ENCODE measurements at places on chromosomes 12 and 14.

- no peak for DNase-seq
Observed at GRCh38 chr14:103923863-103924262, 4.4 kb upstream of the TDRD9 start.

DNA sequence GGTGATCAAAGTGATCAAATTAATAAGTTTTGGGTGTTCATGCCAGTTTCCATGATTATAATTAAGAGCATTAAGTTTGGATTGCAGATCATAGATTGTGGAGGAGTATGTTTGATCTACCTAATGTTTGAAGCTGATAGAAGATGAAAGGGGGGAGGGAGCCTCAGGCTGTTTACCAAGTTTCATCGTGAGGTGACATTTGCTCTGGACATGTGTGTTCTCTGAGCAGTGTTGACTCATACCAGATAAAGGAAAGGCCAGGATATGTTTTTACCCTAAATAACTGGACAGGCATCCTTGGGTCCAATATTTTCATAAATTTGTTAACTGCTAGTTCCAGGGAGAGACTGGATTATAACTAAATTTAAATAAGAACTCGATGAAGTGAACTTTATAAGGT, 3.5 kb upstream of the SEL1L start:
- no peak for DNase-seq

GRCh38 chr14:61435563-61436337, 114.4 kb downstream of the PRKCH start:
- DNase-seq, result no peak

DNA sequence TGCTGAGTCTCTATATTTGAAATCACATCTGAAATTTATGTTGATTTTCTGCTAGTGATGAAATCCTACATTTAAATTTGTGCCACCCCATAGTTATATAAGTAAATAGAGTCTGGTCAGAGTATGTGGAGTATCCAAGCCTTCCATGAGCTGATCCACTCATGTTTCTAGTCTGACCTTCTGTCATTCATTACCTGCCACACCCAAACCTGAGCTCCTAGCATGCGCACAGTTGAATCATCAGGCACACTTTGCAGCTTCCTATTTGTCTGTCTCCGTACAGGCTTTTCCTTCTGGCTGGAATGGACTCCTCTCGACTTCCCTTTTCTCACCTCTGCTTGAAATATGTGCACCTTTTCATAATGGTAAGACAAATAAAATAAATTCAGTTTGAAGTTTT, 45.3 kb upstream of the LRIG3 start:
- DNase-seq, result no peak

GRCh38 chr12:131104463-131105350, 151.0 kb downstream of the ADGRD1 start:
- DNase-seq, result peak; percentile 35

- DNase-seq, result peak; percentile 14
Observed at GRCh38 chr14:88518592-88519512, 36.0 kb downstream of the PTPN21 start.

DNA sequence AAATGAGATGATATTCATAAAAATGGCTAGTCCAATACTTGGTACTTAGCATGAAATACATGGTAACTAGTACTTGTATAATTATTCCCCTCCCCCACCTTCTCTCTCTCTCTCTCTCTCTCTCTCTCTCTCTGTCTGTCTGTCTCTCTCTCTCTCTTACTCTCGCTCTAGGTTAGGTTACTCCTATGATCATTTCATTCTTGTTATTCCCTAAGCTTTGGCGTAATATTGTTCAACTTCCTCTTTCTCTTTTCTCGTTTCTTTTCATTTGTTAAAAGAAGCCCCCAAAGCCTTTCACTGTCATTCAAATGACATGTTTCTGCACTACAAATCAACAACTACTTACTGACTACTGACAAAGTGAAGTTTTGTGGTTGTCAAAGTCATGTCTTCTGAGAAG, 89.8 kb downstream of the GRIP1 start:
- no peak for DNase-seq

- no peak for DNase-seq
Observed at GRCh38 chr12:24931666-24932405, 17.1 kb downstream of the BCAT1 start.

DNA sequence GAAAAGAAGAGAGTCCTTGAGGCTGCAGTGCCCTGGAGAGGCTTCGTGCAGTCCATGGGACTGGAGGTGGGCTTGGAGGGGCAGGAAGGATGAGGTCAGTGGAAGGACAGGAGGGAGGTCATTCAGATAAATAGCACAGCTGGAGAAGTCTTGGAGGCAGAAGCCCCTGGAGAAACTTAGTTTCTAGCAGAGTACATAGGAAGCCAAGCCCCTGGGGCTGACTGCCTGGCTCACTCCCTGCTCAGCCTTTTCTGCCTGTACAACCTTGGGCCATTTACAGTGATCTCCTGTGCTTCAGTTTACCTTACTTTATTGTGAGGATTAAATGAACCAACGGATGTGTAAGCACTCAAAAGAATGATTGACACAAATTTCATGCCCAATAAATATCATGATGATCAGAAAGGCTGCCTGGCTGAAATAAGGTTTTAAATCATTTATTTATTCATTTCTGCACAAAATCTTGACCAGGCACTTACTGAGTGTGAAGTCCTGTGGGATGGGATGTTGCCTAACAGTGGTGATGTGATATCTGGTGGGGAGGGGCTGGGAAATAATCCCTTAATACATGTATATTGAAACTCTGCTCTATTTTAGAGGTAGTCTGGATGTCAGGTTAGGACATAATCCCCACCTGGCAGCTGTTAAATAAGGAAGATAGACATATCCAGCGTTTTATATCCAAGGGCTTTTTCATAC, 54.3 kb downstream of the PLEKHG7 start:
- no peak for DNase-seq

DNA sequence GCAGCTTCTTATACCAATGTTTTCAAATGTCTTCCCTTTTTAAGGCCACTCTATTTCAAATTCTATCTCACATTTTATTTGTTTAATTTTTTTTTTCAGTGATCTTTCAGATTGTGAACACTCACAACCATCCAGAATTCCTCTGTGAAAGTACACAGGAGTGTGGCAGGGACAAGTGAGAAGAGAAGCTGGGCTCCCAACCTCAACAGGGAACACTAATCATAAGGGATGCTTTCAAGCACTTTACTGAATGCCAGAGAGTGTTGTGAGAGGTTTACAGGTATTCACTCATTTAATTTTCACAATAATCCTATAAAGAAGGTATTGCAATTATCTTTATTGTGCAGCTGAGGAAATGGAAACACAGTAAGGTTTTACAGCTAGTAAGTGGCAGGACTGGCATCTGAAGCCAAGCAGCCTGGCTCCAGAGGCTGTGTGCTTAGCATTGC, 60.1 kb upstream of the PYGL start:
- no peak for DNase-seq

- no peak for DNase-seq
Observed at GRCh38 chr12:132450418-132451171, 39.4 kb upstream of the FBRSL1 start.

DNA sequence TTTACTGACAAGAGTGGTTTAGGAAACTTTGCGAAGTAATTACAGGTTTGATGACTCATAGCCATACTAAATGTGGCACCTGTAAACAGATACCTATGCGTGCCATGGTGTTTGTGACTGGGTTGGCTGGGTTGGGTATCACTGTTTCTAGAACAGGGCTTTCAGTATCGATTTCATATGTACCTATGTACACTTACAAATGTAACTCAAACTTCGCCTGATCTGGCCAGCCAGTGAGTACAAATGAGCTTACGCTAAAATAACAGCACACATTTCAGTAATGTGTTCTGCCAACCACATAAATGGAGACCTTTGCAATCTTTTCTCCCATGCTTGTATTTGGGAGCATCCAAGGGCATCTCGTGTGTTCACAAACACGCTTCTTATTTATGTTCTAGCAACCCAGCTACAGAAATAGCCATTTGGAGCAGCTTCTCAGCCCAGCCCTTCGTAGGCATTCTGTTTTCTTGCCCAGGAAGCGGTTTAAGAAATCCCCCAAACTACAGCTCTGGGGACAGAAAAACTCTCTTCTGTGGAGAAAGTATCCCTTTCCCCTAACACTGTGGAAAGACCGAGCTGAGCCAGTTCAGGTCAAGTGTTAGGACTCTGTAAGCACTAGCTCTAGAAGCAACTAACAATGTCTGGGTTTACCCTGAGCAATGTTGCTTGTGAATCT, 42.3 kb upstream of the MDM1 start:
- DNase-seq, result peak; percentile 98

- no peak for DNase-seq
Observed at GRCh38 chr12:7123806-7124522, 4.7 kb downstream of the RBP5 start.

GRCh38 chr12:111316671-111317070, 52.2 kb downstream of the PHETA1 start:
- no peak for DNase-seq

GRCh38 chr12:94091624-94092023, 56.8 kb upstream of the PLXNC1 start:
- no peak for DNase-seq

GRCh38 chr14:95906591-95906990, 30.0 kb downstream of the TUNAR start:
- no peak for DNase-seq

DNA sequence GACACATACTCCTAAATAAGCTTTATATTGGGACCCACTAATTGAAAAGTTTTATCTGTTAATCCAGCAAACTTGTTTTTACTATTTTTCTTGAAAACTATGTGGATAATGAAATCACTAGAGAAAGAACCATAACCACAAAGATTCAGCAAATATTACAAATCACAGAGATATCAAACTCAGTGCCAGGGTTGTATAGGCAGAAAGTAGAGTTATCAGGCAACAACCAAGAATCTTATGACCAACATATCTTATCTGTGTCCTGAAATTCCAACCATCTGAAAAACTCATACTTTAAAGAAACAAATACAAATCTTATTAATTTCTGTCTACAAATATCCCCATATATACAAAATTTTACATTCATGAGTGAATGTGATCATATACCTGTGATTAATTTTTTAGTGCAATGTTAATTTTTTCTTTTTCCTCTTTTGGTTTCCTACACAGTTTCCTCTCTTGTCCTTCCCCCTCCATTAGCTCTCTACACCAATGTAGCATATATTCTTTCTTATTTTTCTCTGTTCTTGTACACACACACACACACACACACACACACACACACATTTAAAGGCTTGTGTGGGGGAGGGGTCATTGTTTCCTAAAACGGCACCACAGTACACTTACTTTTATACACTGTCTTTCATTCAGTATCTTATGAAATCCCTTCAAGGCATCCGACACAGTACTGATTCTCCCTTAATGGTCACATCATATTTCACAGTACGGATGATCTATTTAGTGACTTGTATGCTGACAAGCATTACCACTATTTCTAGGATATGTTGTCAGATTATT, 18.6 kb downstream of the AMN1 start:
- DNase-seq, result no peak

DNA sequence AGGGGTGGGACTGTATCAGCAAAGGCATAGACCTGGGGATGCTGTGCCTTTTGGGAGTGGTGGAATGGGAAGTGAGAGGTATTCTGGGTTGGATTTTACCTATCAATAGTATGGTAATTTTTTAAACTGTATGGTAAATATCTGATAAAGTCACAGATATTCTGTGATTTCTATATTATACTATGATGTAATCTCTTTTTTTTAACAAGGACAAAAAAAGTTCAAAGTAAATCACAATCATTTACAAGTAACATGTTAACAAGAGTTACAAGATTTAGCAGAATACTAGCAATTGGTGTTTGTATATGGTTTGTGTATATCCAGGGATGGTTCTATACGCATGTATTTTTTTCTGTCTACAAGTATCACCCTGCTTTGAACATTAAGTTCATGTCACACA, 56.0 kb downstream of the BMAL2 start:
- no peak for DNase-seq

GRCh38 chr14:21735639-21736307, 62.2 kb upstream of the OR4E1 start:
- no peak for DNase-seq

GRCh38 chr12:25806271-25806670, 152.2 kb upstream of the RASSF8 start:
- DNase-seq, result peak; percentile 49

- no peak for DNase-seq
Observed at GRCh38 chr14:57612946-57613345, 119.3 kb upstream of the CCDC198 start.

GRCh38 chr12:114430306-114430705, 24.4 kb upstream of the TBX5 start:
- DNase-seq, result peak; percentile 30

- no peak for DNase-seq
Observed at GRCh38 chr14:55540847-55541773, 38.9 kb upstream of the KTN1 start.

GRCh38 chr14:27484633-27485032, 886.8 kb upstream of the NOVA1 start:
- DNase-seq, result no peak

- DNase-seq, result no peak
Observed at GRCh38 chr12:71721783-71722505, 32.7 kb upstream of the RAB21 start.

DNA sequence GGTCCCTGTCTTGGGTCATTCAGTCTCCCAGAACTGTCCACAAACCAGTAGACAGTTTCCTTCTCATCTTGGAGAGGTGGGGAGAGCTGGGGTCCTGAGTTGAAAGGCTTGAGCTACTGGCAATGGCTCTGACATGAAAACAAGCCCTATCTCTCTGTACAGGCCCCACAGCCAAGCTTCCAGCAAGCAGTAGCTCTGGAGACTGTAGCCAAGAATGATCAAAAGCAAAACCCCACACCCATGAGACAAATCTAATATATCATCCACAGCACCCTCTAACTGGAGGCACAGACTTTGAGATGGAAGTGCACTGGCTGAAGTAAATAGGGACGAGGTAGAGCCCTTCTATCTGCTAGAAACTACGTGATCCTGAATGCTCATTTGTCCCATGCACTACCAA, 40.9 kb downstream of the RERG start:
- DNase-seq, result no peak

GRCh38 chr12:25792031-25792430, 166.5 kb upstream of the RASSF8 start:
- DNase-seq, result no peak

- no peak for DNase-seq
Observed at GRCh38 chr12:1020389-1020788, 29.4 kb downstream of the ERC1 start.

GRCh38 chr12:13000616-13000924, 505 bp upstream of the HEBP1 start:
- DNase-seq, result no peak

DNA sequence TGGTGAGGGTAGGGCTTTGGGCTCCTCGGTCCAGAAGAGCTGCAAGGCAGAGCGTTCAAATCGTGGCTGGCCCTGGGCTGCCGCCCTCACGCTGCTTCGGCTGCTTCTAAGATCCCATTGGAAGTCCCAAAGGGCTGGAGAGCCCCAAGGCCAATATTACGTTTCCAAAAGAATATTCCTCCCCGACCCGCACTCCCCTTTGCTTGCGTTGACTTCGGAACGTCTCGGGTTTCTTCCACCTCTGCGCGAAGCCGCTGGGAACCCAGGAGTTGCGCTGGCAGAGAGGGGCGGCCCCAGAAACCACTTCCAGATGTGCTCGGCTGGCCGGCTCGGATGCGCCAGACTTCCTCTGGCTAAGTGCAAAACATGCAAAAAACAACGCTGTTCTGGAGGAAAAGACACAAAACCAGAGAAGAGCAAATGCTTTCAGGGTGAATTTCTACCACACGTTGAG, at the start of gene GLT8D2:
Gene GLT8D2 (minus strand): TSS at position 285 of the 454 bp plus-strand sequence. CDS start 30,539 bp downstream, outside the sequence.
- no peak for DNase-seq

- DNase-seq, result peak; percentile 63
Observed at GRCh38 chr14:78022059-78022458, 148.1 kb upstream of the NRXN3 start.

- DNase-seq, result no peak
Observed at GRCh38 chr12:120774169-120774916, 48.7 kb downstream of the ACADS start.
